ENCODE measurements at places on chromosomes 7 and 10.

DNA sequence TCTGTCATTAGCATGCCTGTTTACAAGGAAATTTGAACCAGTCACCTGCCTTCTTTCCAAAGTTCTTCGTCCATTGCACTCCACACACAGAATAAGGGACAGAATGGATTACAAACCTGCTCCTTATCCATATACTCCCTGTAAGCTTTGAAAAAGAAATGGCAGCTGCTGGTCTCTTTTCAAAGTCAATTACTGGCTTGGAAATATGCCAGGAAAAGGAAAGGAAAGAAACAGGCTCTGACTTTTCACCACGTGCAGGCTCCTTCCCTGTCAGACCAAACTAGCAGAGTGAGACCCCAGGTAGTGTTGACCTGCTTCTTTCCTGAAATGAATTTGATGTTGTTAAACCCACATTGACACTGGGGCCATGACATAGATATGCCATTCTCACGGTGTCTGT lies 84.5 kb downstream of the LHFPL3 start:
- no peak for DNase-seq

DNA sequence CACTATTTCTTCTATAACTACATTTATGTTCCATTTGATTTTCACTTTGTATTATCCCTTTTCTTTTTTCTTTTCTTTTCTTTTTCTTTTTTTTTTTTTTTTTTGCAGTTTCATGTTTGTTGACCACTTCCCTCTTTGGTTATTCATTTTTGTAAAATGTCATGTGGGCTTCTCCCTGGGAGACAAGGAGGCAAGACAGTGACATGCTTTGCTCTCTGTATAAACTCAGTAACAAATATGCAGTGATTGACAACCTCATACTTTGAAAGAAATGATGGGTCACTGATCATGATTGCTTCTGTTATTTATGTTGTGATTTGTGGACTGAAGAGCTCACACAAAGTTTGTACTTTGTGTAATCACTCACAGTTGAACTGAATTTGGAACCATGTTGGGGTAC lies 90.2 kb upstream of the ABI1 start:
- DNase-seq = no peak

DNA sequence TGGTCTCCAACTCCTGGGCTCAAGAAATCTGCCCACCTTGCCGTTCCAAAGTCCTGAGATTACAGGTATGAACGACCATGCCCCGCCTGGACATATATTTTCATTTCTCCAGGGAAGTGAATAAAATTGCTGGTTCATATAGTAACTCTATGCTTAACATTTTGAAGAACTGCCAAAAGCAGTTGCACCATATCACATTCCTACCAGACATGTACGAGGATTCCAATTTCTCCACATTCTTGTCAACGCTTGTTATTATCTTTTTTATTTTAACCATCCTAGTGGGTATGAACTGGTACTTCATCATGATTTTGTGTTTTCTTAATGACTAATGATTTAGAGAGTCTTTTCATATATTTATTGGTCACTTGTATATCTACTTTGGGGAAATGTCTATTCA lies 21.9 kb upstream of the CPN1 start:
- DNase-seq = no peak

GRCh38 chr7:129690701-129691100 lies 79.2 kb downstream of the NRF1 start:
- no peak for DNase-seq

- DNase-seq = no peak
These were observed 294.6 kb upstream of the ZNF32 start for GRCh38 chr10:43943119-43943817.

GRCh38 chr10:71880425-71881306 lies 29.6 kb upstream of the PSAP start:
- DNase-seq = no peak

- no peak for DNase-seq
These were observed 416.1 kb downstream of the DNAJB6 start for GRCh38 chr7:157752832-157753291.
